ENCODE measurements at places on chromosomes 7 and 10.

DNA sequence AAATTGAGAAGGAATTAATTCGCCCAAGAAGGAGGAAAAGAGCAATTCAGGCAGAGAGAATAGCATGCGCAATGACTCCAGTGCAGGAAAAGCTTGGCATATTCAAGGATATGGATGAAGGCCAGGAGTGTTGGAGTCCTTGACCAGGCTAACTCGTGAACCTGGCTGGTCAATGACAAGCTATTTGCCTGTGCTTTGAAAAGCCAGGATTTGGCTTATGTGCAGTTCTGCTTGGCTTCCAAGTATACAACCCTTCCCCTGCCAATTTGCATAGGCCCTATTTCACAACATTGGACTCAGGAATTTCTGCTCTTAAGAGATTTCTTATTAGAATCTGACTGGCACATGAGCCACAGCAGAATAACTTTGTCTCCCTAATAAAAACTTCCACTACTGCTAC is 72.3 kb upstream of the SP8 start:
- no peak for DNase-seq

GRCh38 chr10:128016423-128017060 is 109.6 kb downstream of the PTPRE start:
- no peak for DNase-seq

DNA sequence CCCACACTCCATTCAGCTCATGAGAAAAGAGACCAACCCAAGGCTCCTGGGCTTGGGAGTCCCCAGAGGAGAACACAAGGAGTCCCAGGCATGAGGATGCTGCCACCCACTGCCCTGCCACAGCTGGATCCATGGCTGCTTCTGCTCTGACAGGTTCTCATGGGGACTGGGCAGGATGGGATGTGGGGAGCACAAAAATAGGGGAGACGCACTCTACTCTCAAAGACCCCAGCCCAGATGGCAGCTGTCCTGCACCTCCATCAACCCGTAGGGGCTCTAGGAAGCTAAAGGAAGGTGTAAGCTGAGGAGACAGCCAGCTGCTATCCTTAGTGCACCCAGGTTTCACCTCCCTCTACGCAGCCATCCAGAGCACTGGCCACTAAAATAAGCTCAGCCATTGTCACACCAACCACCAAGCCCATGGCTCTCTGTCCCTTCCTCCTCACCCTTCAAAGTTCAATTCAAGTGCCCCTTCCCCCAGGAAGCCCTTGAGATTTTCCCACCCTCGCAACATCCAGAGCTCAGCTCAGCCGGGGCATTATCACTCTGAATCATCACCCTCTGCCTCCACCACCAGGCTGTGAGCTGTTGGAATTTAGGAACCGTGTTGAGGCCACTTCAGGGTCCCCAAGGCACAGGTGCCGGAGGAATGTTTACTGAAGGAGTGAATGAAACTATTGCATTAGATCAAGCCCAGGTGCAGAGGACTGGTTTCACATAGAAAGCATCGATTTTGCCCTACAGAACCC is 142.1 kb downstream of the GRID1 start:
- DNase-seq: no peak

- DNase-seq: no peak
These were observed 10.3 kb downstream of the MAT1A start for GRCh38 chr10:80279146-80279545.

DNA sequence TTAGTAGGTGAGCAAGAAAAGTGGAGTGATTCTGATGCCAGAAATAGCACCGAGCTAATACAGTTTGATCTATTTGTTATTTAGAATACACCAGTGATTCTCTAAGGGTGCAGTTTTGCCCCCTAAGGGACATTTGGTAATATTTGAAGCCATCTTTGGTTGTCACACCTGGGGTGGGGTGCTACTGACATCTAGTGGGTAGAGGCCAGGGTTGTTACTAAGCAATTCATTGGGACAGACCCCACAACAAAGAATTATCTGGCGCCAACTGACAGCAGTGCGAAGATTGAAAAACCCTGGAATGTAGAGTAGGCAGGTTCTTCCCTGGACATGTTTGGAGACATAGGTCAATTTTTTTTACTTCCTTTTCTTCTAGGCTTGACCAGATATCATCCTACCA is 14.6 kb downstream of the PALS2 start:
- DNase-seq: peak; percentile 54

DNA sequence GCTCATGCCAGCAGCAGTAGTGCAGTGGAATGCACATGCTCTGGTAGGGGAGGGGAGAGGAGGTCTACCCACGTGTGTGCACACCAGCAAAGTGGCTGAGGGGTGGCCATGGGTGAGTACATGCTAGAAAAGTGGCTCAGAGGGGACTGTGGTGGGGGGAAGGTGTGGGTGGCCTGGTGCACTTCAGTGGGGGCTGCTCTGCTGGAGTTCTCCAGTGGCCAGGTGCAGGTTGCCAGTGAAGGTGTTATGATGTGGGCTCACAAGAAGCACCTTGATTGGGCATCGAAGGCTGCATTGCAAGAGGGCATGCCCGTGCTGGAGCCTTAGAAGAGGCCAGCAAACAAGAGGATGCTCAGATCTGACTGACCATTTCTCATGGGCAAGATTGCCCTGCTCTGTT is 613.6 kb upstream of the PHF14 start:
- DNase-seq: no peak

GRCh38 chr7:155803418-155804376 is 8.6 kb downstream of the SHH start:
- DNase-seq: peak; percentile 15

DNA sequence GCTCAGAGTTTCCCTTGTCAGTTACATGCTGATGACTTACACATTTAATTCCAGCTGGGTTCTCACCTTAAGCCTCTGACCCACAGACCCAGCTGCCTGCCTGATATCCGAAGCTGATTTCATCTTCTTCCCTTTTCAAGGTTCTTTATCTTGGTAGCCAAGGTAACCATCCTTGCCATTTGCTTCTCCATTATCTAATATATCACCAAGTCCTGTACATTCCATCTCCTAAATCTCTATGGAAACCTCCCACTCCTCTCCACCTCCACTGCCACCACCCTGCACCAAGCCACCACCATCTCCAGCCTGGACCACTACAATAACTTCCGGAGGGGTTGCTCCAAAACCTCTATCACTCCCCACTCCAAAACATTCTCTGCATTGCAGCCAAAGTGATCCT is 19.9 kb downstream of the SCRN1 start:
- no peak for DNase-seq

DNA sequence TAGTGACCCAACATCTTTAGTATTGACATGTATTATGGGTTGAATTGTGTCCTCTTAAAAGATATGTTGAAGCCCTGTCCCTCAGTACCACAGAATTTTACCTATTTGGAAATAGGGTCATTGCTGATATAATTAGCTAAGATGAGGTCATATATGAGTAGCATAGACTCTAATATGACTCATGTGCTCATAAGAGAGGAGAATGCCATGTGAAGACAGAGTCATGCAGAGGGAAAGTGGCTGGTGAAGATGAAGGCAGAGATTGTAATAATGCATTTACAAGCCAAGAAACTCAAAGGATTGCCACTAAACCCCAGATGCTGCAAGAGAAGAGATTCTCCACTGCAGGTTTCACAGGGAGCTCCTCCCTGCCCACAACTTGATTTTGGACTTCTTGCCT is 496.4 kb downstream of the KIF20B start:
- DNase-seq: no peak

- no peak for DNase-seq
These were observed 45.1 kb downstream of the BPGM start for GRCh38 chr7:134691546-134692343.

GRCh38 chr7:106978425-106979420 is 65.8 kb upstream of the PRKAR2B start:
- DNase-seq: peak; percentile 94

DNA sequence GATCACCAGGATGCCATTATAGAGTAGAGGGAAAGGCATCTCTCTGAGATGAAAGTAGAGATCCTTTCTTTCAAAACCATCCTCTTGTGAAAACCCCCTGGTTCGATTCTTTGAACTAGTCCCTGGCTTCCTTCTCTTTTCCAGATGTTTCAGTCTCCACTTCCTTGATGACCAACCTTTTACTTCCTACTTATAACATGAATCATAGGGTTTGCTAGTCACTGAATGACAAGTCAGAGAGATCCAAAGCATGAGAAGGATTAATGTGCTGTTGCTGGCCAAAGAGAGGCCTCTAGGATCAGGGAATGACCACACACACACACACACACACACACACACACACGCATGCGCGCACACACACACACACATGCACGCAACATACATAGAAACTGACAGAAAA is 161.1 kb upstream of the FRMD4A start:
- no peak for DNase-seq

DNA sequence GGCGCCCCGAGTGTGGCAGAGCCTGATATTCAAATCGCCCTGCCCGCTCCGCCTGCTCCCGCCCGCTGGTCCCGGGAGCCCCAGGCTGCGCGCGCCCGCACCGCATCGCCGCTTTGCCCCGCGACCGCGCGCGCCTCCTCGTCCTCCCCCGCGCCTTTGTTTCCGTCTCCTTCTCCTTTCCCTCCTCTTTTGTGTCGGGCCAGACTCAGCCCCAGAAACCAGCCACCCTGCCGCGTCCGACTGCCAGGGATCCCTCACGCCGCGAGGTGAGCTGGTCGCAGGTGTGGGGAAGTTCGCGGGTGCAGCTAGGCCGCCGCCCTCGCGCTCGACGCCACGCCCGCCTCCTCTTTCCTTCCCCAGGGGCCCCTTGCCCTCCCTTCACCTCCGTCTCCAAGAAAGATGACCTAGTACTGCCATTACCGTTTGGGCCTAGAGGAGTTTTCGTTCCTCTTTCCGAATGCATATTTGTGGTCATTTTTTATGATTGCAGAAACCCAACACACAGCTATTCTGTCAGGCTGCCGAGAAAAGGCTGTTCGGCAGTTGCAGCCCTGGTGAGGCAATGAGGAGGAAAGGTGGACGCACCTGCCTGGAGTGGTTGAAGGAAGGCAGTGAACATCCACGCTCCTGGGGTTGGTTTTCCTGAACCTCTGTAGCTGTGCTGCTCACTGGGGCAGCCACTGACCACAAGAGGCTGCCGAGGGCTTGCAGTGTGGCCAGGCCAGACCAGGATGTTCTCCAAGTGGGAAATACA is 107.3 kb downstream of the SNX10 start:
- peak; percentile 63 for DNase-seq

- no peak for DNase-seq
These were observed 212.5 kb downstream of the DGKB start for GRCh38 chr7:14690075-14690474.

GRCh38 chr10:76615049-76615448 is 1022.6 kb downstream of the KCNMA1 start:
- DNase-seq: no peak

DNA sequence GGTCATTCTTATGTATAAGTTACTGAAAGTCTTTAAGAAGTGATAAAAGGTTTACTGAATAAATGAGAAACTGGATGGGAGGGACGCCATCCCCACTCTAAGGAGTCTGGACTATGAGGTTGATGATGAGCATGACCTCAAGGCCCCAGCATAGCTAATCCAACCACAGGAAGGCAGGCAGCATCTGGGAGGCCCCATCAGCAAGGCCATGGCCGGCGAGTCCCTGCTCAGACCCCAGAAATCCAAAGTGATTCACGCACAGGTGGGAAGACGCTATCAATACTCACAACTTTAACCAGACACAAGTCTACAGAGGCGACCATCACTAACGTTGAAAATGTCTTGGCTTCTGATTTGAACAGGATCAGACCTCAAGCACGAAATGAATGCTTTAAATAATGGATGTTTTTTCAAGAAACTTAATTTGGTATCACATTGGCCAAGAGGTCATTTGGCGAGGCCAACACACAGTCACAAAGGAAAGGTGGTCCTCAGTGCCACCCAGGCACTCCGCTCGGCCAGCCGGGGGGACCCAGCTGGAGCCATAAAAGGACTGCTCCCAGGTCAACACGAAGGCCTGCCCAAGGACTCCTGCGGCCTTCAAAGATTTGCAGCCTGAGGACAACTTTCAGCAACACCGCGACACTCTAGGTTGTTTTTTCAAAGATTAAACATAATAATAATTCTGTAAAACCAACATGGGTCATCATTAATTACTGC is 228.5 kb downstream of the PTPRN2 start:
- no peak for DNase-seq

DNA sequence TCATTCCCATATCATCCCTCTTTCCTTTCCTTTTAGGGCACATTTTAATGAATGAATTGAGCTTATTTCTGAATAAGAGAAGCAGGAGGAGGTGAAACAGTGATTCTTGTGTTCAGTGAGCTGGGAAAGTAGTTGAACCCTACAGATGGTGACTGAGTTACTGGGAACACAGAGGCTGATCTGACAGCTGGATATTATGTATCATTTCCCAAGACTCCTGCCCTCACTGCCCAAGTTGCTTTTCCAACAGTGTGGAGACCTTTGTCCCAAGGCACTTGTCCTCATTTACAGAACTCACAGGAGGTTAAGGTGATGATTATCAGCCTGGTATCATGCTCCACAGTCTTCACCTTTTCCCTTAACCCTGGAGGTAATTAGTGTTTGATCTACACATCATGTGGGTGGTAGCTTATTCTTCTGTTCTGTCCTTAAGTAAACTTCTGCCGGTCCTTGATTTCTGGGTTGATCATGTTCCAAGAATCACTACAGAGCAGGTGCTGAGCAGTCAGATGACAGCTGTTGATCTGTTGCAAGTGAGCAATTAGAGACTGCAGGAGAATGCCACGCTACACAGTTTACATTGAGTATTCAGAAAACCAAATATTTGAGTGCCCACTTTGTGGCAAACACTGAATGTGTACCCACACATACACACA is 2.6 kb downstream of the PRLHR start:
- DNase-seq: no peak

- DNase-seq: no peak
These were observed 145.7 kb downstream of the FGFR2 start for GRCh38 chr10:121452581-121452980.

DNA sequence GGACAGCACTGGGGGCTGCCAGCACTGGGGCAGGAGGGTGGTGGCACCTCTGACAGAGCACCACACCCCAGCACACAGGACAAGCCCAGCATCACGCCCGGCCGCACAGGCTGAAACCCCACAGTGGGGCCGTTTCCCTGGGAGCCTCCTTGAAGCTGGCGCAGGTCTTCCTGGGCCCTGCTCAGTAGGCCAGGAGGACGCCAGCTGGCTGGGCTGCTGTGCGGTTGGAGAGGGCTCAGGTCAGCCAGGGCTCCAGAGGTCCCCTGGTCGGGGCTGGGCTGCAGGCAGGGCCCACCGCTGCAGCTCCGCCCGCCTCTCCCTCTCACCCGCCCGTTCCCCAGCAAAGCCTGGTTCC is 137.3 kb downstream of the TCERG1L start:
- no peak for DNase-seq

- no peak for DNase-seq
These were observed 35.5 kb downstream of the CAV1 start for GRCh38 chr7:116560021-116560970.

DNA sequence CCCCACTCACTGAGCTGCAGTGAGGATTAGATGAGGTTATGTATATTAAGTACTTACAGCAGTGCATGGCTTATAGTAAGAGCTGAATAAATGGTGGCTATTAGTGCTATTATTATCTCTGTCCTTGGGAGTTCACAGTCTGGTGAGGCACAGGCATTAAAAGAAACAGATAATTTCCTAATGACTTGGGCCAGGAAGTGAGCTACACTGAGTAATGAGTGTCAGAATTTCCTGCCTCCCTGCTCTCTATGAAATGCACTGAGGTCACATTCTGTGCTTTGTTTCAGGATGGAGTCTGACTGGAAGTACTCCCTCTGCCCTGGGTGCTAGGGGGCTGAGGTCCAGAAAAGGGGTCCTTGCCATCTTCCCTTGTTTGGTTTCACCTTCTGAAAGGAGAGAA is 48.7 kb upstream of the LOXL4 start:
- no peak for DNase-seq

- no peak for DNase-seq
These were observed 280.5 kb downstream of the KCND2 start for GRCh38 chr7:120553491-120553890.

- DNase-seq: no peak
These were observed 11.8 kb upstream of the PNLIPRP2 start for GRCh38 chr10:116608686-116609594.
